ENCODE measurements at places on chromosomes 7 and 10.

DNA sequence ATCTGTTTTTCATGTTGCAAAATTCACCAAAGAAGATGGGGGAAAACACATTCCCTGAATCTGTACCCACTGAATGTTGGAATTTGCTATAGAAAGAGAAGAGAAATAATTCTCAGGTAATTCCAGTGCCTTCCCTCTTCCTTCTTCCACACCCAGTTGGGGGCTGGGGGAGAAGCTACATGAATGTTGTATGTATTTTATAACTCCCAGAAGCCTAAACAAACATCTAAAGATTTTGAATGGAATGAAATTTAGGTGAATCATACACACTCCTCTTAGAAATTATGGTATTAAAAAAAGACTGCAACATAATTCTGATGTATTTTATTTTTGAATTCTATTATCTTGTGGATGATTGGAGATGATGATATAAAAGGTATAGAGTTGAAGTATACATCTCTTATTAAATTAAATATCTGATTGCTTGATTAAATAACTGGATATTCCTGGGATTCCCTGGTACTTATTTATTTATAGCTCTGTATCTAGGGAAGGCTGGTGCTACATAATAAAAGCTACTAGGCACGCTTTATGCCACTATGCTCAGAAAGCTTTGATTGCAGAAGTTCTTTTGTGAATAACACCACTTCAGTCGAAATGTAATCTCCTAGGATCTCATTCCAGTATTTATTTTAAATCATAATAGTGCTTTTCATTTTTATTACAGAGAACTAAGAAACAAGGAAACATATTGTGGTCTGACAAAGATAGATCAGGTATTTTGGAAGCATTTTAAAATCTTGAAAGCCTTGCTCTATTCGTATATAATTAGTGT, 98.5 kb downstream of the MCU start:
- DNase-seq: no peak

DNA sequence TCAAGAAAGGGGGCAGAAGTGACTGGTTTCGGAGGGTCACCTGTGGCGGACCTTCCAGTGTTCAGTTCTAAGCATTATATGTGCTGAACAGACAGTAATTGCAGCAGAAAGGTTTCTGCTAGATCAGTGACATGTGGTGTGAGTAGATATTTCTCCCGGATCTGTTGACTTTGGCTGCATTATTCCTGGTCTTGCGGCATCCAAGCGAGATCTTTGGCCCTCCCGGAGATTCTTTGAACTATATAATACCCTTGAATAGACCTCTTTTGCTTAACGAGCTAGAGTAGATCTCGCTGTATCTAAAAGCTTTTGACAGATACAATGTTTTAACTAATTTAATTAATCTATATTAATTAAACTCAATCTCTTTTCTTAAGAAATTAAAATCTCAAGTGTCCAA, 99.8 kb downstream of the PTN start:
- DNase-seq: no peak

DNA sequence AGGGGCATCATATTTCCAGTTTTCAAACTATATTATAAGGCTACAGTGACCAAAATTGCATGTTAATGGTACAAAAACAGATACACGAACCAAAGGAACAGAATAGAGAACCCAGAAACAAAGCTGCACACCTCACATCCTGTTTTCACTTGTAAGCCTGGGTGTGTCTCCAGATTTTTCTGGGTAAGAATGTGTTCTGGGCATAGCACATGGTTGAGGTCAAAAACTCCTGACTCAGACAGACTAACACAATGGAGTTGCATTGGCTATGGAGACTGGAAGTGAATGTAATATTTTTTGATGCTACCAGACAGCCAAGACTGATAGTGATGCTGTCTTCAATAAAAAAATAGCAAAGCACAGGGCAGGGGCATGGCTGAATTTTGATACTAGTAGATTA, 1175.2 kb downstream of the NXPH1 start:
- no peak for DNase-seq

DNA sequence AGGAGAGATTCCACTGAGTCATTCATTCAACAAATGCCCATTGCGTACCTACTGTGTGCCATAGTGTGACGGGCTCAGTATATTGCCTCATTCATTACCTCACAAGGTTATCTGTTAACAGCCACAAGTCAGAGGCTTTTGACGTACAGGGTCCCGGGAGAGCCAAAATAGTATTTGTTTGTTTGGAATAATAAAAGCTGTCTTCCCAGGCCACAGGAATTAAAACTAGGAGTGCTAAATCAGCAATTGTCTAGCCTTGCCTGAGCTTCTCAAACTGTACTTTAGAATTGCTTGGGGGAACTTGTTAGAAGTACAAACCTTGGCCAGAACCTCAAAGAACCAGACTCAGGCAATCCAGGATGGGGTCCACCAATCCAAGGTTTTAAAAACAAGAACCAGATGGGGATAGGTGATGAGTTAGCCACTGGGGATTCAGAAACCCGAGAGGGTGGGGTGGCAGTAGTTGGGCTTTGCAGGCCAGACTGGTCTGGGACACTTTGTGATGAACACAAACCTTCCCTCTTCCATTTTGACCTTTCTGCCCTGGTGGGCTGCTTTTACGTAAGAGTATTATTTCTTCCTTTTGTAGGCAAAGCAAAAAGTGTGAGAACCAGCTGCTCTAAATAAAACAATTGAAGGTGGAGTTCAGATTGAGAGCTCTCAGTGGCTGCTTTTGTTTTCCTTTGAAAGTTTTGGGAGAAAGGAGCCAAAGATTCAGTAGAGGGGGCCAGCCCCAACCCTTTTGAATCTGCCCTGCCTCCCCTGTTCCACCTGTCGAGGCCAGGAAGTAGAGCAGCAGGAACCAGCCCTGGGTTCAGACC, 113.0 kb upstream of the ANLN start:
- DNase-seq: no peak

DNA sequence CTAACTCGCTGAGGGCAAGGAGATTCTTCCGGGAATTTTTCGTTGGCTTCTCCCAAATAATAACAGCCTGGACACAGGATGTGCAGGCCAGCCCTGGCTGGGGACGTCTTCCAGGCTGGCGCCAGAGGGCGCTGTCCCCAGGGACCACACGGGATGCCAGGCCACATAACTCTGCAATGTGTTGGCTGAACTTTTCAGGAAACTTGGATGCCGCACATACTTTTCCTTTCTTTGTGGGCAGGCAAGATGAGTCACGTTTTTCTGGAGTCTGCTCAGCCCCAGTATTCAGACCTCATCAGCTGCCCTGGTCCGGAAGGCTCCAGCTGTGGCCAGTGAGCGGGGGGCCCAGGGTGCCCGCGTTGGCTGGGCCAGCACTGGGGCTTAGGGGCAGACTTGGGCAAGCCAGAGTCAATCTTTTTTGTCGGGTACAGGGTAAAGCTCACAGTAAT, 122.7 kb downstream of the PRKAG2 start:
- DNase-seq: peak; percentile 92

- DNase-seq: no peak
Measured at GRCh38 chr7:21616796-21617436, 74.1 kb downstream of the DNAH11 start.

DNA sequence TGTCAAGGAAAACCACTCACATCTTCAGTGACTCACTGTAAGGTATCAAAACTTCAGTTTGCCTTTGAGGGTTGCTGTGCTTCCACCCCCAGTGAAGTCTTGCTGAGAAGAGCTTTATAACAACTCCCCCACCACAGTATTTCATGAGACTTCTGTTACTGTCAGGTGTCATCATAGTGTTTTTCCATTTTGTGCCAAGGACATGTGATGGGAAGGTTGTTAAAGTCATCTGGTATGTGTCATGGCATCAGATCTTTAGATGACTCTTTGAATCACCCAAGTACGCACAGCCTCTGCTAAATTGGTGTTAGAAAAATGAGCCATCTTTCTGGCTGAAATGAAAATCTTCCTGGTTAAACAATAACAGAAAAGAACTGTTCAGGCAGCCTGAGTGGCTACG, 115.0 kb upstream of the CCDC6 start:
- DNase-seq: no peak

- no peak for DNase-seq
Measured at GRCh38 chr10:77513781-77514331, 123.8 kb downstream of the KCNMA1 start.

GRCh38 chr7:34061149-34061548, 155.8 kb downstream of the BMPER start:
- DNase-seq: no peak

DNA sequence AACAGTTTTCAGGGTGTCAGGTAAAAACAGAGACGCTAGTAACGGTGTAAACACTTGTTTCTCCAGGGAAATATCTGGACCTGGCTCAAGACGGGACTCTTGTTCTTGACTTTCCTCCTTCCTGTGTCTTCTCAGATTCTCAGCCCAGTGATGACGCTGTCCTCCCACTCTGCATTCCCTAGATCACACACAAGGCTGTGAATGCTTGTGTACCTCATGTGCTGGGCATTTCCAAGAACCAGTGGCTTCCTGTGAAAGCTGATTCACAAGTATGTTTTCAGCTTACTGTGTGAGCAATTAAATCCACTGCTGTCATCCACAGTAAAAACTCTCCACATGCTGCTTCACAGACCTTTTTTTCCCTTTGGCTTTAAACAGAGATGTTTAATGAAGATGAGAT, 193.8 kb upstream of the DPP6 start:
- no peak for DNase-seq

DNA sequence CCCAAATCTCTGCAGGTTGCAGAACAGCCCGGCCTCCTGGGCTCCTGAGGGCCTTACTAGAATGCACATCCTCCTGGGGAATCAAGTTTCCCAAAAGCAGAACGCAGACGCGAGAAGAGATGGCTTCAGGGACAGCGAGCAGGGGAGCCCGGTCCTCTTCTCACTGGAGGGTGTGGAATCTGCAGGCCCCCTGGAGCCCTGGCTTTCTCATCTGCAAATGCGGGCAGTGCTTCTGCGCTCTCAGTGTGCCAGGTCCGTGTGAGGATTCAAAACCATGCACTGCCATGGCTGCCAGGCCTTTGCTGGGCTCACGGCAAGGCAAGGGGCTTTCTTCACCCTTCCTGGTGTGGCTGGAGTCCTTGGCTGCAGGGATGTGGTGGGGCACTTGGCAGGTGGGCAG, 330.9 kb upstream of the MKI67 start:
- no peak for DNase-seq

DNA sequence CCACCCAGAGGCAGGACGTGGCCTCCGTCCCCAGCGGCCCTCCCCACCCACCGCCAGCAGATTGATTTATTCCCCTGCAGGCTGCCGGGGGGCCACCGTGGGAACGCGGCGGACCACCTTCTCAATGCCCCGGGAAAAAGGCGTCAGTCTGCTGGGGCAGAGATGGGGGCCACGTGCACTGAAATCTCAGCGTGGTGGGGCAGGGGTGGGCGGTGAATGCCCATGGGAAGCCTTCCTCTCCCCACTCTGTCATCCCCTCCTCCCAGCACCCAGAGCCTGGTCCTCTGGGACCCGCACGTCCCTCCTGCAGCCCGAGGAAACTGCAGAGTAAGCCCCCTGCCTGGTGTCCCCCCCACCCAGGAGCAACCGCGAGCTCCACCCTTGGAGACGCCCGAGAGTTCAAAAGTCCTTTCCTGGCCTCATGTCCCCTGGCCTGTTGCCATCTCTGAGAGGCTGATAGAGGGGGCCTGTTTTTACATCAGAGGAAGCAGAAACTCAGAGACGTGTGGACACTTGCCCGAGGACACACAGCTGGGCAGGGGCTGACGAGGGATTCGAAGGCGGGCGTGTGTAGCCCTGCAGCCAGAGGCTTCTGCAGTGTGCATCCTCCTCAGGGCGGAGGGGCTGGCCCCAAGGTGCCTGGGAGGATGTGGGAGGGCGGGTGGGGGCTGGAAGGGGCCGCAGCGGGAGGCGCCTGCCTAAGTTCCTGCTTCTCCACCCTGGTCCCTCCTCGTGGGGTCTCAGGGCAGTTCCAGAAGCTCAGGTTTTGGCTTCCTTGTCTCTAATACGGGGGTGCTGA, 21.8 kb downstream of the UNCX start:
- no peak for DNase-seq

DNA sequence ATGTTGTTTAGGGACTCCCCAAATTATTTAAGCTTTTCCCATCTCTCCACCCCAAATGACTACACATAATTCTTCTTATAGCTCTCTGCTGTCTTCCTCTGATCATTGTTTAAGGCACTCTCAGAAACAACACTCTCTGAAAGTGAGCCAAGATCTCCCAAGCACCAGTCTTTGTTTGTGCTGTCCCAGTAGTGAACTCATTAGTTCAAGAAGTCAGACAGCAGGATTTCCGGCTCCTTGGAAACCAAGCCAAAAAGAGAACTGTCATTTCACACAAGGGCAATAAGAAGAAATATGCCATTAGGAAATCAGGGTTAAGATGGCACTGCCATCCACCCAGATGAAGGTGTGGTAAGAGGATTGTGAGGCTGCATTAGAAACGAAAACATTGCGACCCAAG, 83.1 kb downstream of the FZD1 start:
- no peak for DNase-seq

DNA sequence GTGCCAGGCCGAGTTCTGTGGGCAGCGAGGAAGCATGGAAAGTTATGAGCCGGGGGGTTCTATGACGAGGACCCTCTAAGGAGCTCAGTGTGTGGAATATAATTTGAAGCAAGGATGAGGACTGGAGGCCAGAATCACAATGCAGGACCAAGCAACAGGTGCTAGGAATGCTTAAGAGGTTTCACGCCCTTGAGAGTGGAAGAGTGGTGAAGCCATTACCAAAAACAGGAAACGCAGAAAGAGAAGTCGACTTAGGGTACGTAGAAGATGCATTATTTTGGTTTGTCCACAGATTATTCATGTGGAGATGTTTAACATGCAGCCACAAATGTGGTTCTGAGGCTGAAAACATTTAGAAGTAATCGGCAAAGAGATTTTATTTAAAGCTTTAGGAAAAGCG, 78.7 kb downstream of the PIP4K2A start:
- DNase-seq: no peak

GRCh38 chr7:112485766-112486165, 5.0 kb downstream of the LSMEM1 start:
- no peak for DNase-seq

- no peak for DNase-seq
Measured at GRCh38 chr7:133518718-133519117, 265.8 kb downstream of the EXOC4 start.

- no peak for DNase-seq
Measured at GRCh38 chr7:100865372-100865911, 1.7 kb upstream of the TRIP6 start.

GRCh38 chr7:130872341-130872740, 138.3 kb upstream of the KLF14 start:
- no peak for DNase-seq
